Putamen (tissue), 1 donor: ENCODE measurements at places on chromosomes 7 and 10.

DNA sequence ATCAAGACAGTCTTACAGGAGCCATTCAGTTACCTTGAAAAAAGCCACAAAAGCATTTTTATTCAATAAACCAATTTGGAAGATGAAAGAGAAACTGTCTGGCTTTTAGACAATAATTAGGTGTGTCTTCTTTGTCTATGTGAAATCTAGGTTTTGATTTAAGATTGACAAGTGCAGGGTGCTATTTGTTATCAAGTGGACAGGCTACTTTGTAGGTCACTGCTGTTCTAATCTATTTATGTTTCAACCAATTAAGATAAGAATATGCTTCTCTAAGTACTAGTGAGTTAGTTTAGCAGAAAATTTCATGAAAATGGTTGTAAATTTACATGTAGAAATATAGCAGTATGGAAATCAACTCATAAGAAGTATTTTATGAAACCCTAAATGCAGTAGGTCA is 177.5 kb downstream of the CACNA2D1 start:
- no peak for DNase-seq

GRCh38 chr10:13402021-13402420 is 53.9 kb upstream of the SEPHS1 start:
- no peak for DNase-seq

DNA sequence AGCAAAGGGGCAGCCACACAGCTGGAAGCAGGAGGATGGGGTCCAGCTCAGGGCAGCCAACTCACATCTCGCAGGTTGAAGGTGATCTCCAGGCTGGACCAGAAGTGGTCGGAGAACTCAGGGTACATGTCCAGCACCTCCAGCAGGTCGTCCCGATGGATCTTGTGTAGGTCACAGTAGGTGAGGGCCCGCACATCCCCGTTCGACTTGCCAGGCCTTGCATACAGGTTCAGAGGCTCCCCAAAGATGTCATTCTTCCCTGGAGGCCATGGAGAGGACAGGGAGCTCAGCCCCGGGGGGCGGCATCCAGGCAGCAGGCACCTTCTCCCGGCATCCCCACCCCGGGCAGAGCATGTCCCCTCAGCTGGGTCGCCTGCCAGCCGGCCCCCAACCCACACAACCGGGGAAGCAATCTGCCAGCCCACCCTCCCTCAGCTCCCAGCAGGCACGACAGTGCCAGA is 29.3 kb downstream of the KCNH2 start:
- DNase-seq, result no peak

GRCh38 chr10:101716891-101717659 is 22.1 kb upstream of the FBXW4 start:
- no peak for DNase-seq

DNA sequence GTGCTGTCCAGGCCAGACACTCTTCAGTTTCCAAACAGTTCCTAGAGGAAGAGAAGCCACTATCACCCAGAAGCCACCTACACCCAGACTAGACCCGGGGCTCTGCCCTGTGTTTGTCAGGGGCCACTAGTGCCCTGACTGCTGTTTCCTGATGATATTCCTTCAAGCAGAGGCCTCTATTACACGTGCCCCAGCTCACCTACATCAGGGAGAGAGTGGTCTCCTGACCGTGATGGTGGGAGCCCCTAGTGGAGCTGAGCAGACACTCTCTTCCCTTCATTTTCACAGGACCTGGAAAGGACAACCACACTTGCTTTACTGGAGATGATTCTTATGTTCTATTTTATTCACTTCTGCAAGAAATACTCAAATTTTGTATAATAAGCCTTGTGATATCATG is 9.2 kb downstream of the ZNF394 start:
- DNase-seq, result no peak

- DNase-seq, result no peak
These were observed 64.5 kb upstream of the MPP7 start for GRCh38 chr10:28367413-28367812.

DNA sequence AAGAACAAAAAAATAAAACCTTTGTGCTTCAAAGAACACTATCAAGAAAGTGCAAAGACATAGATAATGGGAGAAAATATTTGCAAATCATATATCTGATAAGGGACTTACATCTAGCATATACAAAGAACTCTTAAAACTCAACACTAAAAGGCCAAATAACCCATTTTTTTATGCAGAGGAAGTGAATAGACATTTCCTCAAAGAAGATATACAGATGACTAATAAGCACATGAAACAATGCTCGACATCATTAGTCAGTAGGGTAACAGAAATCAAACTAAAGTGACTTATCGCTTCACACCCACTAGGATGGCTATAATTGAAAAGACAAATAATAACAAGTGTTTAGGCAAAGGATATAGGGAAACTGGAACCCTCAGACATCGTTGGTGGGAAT is 78.0 kb downstream of the MALSU1 start:
- no peak for DNase-seq
